ENCODE measurements at places on chromosomes 7 and 10. TPM values are rescaled to one million over a fixed set of nuclear protein-coding genes. Genes with fewer than 3 reads are reported as not detected.

GRCh38 chr10:122986335-122986734, 6.1 kb downstream of the PSTK start:
- DNase-seq = no peak

The DEPP1 gene
- 8.0 TPM for total RNA-seq

- DNase-seq = no peak
Observed at GRCh38 chr7:12610899-12611298, 40.4 kb downstream of the SCIN start.

The SLC35G1 gene
- total RNA-seq = 3.5 TPM

DNA sequence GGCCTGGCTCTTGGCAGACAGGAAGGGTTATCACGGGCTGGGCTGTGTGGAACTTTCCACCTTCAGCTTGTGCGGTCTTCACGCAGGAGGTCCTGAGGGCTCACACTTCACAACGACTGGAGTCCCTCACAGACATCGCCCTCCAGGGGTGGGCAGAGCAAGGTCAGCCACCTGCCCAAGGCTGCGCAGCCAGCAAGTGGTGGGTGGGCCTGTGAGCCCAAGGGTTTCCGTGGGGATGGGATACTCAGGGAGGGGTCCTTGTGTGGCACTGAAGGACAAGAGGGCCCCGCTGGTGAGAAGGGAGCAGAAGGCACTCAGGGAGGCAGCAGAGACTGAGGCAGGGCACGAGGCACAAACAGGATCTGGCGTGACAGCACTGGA, 22.0 kb downstream of the PDIA4 start:
- DNase-seq = no peak

DNA sequence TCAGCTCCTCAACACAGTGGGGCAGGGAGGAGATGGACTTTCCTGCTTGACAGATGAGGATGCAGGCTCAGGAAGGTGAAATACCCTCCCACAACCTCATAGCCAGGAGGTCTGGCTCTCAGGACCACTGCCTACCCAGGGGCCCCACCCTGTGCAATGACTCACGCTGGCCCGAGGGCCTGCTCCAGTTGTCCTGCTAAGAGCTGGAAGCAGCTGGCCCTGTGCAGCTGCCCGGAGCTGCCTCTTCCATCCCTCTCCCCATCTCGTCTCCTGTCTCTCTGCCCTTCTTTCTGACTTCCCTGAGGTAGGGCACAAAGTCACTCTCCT, 123.9 kb downstream of the ZMIZ1 start:
- peak; percentile 62 for DNase-seq

The OR2A12 gene
- total RNA-seq = not detected

DNA sequence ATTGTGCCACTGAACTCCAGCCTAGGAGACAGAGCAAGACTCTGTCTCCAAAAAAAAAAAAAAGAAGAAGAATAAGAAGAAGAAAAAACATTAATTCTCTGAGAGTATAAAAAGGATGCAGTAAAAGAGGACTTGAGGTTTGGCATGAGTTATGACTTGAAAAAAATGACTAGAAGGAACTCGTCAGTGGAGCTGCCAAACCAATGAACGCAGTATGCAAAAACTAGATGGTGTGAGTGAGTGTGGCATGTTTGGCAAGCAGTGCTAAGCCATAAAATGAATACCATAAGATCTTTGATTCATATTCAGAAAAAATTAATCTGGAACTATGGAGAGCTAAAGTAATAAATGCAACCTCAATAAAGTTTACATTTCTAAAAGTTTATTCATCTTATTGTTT, 68.6 kb upstream of the MEOX2 start:
- DNase-seq = peak; percentile 69

The WEE2 gene
- total RNA-seq = not detected

The XRCC2 gene
- 1.6 TPM for total RNA-seq

GRCh38 chr10:130072247-130072646, 38.4 kb downstream of the C10orf143 start:
- DNase-seq = no peak

GRCh38 chr7:111697771-111698170, 135.5 kb upstream of the IMMP2L start:
- no peak for DNase-seq

- peak; percentile 61 for DNase-seq
Observed at GRCh38 chr10:20622531-20623211, 274.4 kb downstream of the NEBL start.

DNA sequence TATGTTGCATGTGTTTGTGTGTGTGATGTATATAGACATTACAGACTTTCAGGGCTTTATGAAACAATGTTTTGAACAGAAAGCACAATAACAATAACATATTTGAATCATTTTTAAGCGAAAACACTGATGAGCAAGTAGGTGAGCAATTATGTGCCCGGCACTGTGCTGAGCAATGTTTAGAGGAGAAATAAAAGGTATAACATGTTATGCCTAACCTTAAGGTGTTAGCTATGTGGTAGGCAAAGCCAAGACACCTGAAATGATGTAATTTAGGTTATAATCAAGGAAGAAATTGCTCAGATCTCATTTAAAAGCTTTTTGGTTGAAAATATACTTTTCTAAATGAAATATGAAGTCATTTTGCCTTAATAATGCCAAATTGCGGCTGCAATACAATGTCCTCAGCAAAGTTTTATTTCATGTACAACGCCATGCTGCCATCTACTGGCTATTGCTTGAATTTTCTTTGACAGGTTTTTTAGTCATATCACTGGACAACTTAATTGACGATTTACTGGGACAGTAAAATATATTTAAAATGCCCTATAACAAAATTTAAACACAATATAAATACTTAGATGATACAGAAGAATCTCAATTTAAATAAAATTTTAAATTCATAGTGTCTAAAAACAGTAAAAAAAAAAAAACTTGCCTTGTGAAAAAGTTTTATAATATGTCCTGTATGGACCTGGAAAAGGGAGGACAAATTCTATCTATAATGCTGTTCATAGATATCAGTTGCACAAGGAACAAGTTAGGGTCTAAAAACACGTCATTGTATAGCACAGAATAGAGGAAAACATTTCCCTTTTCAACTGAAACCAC, 131.1 kb upstream of the CDK1 start:
- DNase-seq = peak; percentile 33

DNA sequence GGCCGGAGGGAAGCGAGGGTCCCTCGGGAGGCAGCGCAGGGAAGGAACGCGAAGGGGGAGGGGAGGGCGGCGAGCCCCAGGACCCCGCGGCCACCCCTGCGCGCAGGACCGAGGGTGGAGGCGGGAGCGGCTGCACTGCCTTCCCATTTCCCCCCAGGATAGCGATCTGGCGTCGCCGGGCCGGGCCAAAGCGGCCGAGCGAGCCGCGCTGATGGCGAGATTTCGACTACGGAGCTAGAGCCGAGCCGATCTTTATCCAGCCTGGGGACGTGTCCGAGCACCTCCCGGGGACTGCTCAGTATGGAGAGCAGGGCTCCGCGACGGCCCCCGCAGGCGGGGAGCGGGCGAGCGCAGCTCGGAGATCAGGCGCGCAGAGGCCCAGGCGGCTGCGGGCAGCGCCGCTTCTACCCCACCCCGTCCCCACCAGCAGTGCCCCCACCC, 590 bp upstream of the CRTAC1 start:
- no peak for DNase-seq

DNA sequence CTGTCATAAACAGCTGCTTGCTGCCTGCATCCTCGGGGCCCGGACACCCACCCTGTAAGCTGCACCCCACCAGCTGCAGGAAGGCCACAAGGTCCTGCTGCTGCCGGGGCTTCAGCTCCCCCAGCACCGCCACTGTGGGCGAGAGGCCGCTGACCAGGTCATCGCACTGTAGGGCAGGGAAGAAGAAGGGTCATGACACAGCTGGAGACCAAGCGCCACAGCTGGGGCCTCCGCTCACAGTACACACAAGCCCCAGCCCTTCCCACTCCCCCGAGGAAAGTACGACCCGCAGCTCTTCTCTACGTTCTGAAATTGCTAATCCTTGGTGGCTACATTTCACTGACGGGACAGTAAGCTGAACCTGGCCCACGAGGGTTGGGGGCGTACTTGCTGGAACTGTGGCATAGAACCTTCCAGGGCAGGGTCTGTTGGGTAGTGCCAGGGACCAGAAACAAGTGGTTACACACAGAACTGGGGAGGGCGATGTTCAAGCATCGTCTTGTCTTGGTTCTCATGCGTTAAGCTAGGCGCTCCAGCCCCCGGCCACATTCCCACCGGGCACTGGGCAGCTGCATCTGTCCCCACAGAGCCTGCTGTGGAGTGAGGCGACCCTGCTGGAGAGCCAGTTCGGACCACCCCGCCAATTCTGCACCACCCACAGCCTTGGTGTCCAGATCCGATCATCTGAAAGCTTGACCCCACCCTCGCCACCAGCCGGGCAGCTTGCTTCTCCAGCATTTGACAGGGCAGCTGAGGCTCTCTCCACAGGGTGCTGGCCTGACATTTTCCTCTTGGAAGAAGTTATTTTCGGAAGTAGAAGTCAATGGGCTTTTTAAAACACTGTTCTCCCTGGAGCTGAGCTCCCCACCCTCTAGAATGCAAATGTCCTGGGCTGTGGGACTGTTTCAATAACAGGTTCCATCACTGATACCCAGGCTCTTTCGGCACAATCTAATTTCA, 50.8 kb downstream of the GSDME start:
- DNase-seq = no peak

The FGFBP3 gene
- total RNA-seq = 3.3 TPM

GRCh38 chr7:24283897-24284698, at the start of gene NPY:
Gene NPY (plus strand): TSS chr7:24284190. CDS start chr7:24285241, 1,051 bp downstream.
- no peak for DNase-seq

DNA sequence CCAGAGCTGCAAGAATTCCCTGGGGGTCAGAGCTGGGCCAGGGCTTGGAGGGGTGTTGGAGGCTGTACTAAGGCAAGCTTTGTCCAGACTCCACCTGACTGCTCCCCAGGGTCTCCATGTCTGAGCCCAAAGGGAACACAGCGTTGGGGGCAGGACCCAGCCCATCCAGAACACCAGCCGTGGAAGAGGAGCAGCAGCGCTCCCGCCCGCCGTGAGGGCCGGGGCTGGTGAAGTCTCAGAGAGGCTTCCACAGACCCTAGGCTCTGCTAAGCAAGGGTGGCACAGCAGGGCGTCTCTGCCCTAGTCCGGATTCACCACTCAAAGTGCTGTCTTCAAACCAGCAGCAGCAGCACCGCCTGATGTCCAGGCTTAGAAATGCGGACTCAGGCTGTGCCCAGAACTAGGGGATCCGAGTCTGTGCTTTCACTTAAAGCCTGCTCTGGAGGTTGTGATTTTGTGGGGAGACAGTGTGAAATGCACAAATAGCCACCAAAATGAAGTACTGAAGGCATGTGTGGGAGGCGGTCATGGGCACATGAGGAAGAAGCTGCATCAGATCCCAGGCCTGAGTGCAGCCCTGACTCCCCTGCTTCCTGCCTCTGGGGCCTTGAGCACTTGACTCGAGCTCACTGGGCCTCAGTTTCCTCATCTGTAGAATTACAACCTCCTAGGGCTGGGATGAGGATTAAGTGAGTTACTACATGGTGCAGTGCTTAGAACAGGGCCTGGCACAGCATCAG, 16.6 kb upstream of the AQP1 start:
- DNase-seq = no peak

GRCh38 chr10:129941199-129942018, 22.7 kb downstream of the EBF3 start:
- no peak for DNase-seq

The LIPF gene
- not detected for total RNA-seq

- no peak for DNase-seq
Observed at GRCh38 chr7:128112781-128113221, 81.6 kb upstream of the LRRC4 start.

- no peak for DNase-seq
Observed at GRCh38 chr7:145212050-145212449, 376.2 kb upstream of the TPK1 start.

- no peak for DNase-seq
Observed at GRCh38 chr7:101891936-101892640, 74.7 kb downstream of the CUX1 start.

- peak; percentile 80 for DNase-seq
Observed at GRCh38 chr10:3624367-3624766, 160.6 kb downstream of the KLF6 start.

The PTF1A gene
- total RNA-seq = not detected

DNA sequence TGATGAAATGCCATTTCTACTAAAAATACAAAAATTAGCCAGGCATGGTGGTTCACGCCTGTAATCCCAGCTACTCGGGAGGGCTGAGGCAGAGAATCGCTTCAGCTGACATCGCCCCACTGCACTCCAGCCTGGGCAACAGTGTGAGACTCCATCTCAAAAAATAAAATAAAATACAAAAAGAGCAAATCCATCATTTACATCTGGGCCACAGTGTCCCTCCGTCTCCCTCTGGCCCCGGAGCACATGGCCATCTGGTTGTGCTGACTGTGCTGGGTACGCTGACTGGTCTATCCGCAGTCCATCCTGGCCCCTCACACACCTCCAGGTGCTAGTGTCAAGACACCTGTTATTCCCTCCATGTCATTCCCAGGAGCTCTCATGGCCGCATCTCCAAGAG, 42.1 kb downstream of the KCNH2 start:
- no peak for DNase-seq

DNA sequence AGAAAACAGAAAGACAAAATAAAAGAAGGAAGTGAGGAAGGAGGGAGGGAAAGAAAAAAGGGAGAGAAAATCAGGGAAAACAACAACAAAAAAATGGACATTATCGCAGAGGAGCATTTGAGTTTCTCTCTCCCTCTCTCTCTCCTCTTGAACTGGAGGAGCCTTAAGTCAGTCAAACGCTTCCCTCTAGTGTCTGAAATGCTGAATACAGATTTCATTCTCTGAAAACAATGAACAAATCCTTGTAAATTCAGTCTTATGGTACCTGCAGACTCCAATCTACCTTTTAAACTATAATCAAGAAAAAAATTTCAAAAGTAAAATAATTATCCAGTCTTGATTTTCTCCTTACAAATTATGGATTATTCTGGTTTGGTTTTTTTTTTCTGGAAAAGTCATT, 89.2 kb upstream of the PFKP start:
- peak; percentile 57 for DNase-seq

DNA sequence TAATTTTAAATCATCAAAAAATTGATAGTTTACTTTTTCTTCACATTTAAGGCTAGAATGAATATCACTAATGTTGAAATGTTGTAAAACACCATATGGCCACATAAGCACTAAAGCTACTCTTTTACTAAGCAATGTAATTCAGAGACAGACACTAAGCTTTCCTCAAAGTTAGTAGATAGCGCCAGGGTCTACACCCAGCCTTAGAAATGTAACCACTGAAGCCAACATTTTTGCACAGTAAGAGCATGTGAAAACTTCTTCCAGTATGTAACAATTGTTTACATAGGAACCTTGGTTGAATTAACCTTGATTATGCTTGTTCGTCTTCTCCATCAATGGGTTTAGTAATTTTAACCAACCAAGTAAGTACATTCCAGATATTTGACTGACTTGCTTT, 28.4 kb upstream of the PRKG1 start:
- DNase-seq = no peak

DNA sequence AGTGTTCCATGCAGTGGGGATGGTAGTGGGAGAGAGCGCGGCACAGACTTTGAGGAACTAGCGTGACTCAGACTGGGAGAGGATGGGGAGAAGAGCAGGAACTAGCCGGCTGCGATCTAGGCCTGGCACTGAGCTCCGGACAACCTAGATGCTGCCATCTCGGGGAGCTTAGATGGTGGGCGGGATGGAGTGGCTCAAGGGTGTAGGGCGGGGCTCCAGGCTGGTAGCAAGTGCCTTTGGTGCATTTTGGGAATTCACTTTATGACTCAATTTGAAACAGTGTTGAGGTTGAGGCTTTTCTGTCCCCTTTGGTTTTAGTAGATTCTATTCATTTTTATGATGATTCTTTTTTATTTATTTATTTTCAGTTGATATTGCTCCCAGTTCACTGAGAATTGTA, 185.3 kb upstream of the GPR26 start:
- DNase-seq = no peak

- peak; percentile 42 for DNase-seq
Observed at GRCh38 chr7:150410680-150411346, 31.7 kb downstream of the ZNF775 start.

The VIPR2 gene
- 0.43 TPM for total RNA-seq
